Cardiac fibroblast (primary cell): ENCODE measurements at places on chromosomes 12 and 14.

GRCh38 chr12:129532707-129533499 is 370.9 kb downstream of the TMEM132D start:
- no peak for DNase-seq

DNA sequence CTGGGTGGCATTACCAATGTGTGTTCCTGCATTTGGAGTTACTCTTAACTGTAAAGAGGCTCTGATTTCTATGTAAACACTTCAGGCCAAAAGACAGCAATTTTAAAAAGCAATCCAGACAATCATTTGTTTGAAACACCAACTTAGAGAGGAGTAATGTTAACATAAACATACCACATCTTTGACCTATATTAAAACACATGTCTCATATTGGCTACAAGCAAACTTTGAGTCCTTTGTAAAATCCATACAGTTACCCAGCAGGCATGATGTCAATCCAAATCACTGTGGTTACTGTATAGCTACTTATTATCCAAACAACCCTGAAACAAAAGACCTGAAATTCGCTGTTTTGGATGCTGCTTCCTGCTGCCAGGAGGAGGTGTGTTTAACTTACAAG is 7.5 kb upstream of the G2E3 start:
- no peak for DNase-seq

DNA sequence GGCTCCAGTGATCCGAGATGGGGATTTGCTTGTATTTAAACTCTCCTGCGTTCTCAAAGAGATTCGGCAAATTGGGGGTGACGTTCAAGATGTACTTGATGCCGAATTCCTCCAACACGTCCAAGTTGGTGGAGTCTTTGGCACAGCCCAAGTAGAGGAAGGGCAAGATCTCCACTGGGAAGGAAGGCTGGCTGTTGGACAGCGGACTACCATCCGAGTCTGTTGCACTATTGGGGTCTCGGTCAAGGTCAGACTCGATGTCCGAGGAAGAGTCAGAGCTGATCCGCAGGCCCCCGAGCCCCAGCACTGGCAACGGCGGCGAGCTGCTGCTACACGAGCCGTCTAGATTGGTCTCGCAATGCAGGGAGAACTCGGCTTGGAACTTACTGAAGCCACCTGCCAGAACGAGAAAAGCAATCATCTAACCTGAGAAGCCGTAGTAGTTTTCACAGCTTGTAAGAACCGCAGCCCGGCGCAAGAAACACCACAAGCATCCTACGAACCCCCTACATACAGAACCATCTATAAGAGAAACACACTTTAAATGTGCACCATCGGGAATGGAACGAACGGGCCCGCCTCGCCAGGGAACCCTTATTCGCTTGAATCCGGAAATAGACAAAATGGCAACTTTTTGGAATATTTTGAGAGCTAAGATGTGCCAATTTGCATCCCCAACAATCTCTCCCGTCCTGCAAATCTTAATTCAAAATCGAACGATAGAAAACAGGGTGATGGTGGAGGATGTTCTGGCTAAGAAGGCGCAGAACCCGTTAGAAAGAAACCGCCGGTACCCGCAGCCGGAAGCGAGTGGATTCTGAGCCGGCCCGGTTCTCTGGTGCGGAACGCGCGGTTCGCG is 1.4 kb downstream of the DUSP6 start:
- peak; percentile 43 for DNase-seq

DNA sequence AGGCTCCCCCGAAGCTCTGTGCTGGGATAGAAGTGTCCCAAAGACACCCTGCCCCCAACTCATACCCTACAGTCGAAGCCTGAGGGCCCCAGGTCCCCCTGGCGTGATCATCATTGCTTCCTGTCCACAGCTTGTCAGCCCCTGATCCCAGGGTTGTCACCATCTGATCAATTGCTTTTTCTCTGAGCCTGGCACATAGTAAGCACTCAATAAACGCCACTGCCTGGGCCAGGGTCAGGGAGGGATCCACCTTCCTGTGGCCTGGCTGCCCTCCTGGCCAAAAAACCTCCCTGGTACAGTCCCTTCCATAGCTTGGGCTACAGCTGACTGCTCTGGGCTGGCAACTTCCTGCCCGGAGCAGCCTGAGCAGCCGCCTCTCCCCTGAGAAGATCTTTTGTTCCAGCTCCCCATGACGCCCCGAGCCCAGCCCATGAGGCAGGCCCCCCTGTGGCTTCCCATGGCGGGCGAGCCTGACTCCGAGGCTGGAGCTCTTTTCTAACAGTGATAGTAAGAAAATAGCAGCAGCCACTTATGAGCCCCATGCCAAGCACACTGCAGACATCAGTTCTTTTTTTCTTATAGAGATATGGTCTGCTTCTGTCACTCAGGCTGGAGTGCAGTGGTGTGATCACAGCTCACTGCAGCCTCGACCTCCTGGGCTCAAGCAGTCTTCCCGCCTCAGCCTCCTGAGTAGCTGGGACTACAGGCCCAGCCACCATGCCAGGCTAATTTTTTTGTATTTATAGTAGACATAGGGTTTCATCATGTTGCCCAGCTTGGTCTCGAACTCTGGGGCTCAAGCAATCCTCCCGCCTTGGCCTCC is 6.5 kb downstream of the SH2B3 start:
- peak; percentile 50 for DNase-seq

DNA sequence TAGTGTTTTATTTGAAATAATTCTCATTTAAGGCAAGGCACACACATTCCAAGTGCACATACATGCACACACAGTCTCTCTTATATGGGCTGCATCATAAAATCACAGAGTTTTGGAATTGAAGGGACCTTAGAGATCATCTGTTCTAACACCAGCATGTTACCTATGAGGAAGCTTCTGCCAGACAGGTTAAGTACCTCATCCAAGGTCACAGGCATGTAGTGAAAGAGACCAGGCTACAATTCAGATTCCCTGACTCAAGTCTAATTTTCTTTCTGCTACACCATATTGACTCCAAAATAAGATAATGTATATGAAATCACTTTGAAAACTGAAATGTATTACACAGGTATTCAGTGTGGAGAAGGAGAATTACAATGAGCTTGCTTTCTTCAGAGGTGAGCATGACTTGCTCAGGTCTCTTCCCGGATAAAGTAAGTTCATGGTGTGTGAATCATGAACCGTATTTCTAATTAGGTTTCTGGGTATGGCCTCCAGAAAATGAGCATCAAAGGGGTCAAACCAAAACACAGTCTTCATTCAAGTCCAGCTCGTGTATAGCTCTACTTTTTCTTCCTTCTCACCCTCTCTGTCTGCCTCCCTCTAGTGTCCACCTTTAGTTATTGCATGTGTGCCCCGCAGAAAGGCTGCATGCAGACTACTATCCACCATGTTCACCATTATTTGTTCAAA is 411.9 kb downstream of the FUT8 start:
- peak; percentile 82 for DNase-seq

DNA sequence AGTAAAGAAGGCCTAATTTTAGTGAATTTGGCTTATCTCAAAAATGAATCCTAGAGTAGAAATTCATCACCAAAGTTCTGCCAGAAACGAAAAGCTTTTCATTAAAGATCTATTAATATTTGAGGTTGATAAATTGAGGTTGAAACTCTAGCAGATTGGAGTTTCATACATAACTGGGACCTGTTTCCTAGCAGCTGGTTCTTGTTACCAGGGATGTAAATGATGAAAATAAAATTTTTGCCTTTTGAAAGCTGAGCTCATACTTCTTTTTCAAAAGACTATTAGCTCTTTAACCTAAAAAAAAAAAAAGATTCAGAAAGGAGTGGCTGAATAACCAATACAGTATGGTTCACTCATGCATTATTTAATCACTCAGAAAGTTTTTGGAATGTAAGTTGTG is 98.3 kb downstream of the PTGER2 start:
- DNase-seq = no peak

DNA sequence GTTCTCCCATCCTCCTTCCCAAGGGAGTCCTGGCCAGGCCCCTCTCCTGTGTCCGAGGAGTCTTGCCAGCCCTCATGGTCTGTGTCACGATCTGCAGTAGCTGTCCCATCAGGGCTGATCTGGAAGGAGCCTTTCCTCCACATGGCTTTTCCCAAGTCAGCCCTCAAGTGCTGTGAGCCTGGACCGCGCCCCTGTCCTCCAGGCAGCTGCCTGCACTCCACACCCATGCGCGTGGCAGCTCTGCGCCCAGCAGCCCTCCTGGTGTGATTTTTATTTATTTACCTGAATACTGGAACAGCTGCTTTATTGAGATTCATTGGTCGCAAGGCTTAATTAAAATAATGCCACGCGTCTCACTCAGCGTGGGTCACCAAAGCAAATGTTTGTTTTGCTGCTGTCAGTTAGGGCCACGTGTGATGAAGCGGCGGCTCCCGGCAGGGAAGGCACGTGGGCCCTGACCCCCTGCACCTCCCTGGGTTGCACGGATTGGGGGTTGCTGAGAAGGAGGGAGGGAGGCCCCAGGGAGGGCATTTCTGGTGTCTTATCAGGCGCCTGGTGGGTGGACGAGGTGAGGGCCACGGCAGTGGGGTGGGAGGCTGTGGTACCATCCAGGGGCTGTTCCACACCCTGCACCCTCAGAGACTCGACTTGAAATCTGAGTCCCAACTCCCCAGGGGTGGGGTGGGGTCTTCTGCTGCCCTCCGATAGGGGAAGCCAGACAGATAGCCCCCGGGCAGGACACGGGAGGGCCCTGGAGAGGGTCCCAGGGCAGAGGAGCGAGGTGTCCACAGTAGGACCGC is 206.3 kb upstream of the C14orf180 start:
- DNase-seq = no peak

GRCh38 chr14:20550926-20551325 is 9.9 kb downstream of the RNASE9 start:
- no peak for DNase-seq

GRCh38 chr12:132278401-132279183 is 50.8 kb downstream of the GALNT9 start:
- DNase-seq = no peak

DNA sequence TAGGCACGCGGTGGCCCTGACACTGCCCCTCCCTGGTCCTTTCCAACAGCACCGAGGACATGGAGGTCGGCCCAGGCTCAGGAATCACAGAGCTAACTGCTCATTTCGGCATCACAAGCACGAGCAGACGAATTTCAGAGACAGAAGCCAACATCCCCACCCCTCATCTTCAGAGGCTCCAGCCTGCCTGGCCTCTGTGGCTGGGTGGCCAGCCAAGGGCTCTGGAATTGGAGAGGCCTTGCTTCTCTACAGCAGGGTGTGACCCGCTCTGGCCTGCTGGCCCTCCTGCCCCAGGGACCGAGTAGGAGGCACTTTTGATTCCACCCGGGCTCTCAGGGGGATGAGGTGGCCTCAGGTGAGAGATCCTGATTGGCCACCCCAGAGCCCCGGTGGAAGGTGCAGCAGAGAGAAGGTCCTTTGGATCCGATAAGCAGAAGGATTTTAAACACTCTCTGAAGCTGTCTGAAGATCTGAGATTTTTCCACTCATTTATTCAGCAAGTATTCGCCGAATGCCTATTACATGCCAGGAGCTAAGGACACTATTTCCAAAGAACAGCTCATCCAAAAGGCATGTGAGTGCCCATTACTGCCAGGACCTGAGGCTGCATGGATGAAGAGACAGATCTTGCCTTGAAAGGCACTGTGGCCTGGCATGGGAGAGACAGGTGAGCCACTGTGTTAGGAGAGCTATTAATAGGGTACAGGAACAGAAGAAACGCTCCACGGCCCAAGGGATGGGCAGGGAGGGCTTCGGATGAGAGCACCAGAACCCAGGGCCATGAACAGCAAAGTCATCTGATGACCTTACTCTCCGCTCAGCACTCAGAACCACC is 10.2 kb downstream of the BAG5 start:
- DNase-seq = peak; percentile 45

- no peak for DNase-seq
Measured at GRCh38 chr14:95267306-95267705, 52.4 kb downstream of the CLMN start.

GRCh38 chr14:99996951-99997571 is 68.2 kb upstream of the EVL start:
- peak; percentile 53 for DNase-seq

- no peak for DNase-seq
Measured at GRCh38 chr12:112714166-112714710, 77.3 kb upstream of the RPH3A start.

DNA sequence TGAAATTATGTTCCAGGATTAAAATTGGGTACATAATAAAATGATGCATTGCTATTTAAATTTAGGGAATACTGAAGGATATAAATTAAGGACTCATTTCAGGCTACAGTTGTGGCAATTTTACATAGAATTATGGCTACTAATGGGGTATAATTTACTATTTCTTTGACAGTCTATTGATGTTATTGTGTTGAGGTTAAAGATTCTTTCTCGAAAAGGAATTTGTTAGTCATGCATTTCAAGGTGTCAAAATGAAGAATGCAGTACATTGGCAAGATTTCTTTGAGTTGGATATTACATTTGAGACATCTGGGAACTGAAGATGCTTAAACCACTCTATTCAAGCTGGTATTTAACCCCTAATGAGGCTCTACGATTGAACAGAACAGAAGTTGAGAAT is 28.3 kb downstream of the SLC5A8 start:
- DNase-seq = no peak

DNA sequence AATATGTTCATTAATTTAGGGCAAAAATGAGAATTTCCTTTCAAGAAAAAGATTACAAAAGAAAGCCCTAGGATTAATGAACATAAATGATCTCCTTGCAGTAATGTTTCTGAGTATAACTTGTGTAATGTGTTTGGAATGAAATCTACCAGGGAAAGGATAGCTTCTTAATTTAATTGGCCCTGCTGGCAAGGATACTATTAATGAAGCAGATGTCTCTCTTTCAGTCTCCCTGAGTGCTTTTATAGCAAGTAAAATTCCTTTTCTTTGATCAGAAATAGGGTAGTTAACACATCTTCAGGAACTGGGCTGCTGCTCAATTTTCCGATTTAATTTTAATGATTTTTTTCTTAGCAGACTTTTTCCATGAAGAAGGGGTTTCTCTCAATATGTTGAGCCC is 379.4 kb upstream of the PDE3A start:
- no peak for DNase-seq

GRCh38 chr12:126727218-126728075 is 1539.5 kb upstream of the TMEM132C start:
- DNase-seq = no peak

GRCh38 chr12:94725375-94726168 is 75.2 kb upstream of the TMCC3 start:
- DNase-seq = peak; percentile 78

DNA sequence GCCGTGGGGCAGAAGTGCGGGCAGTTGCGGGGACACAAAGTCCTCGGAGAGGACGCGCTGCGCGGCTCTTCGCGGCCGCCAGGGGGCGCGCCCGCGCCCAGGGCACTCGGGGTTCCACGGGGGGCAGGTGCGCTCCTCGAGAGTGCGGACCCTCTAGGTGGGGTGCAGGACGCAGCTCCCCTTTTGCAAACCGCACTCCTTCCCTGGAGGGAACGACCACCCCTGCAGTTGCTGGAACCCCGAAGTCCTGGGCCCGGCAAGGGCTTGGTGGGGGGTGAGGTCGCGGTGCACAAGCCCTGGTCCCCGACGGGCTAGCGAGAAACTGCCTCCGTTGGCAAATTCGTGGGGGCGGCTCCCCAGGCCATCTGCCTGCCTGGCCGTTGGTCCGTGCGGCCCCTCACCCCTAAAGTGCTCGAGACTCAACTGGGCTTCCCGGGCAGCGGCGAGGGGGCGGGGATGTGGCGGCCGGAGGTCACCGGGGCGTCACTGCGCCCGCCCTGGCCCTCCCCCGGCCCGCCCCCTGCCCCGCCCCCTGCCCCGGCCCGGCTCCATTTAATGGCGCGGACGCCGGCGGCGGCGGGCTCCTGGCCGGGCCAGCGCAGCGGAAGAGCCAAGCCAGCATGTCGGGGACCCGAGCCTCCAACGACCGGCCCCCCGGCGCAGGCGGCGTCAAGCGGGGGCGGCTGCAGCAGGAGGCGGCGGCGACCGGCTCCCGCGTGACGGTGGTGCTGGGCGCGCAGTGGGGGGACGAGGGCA is at the start of gene ADSS1:
TSS of gene ADSS1 (plus strand) at position 579 of the 756 bp plus-strand sequence. CDS start at position 621, 42 bp downstream.
- DNase-seq = peak; percentile 32
